Esophagus mucosa (tissue), 1 donor: ENCODE measurements at places on chromosomes 6 and 20. TPM values are rescaled to one million over a fixed set of nuclear protein-coding genes. Genes with fewer than 3 reads are reported as not detected.

- ATAC-seq = no peak
These were observed 134.6 kb upstream of the EEF1E1 start for GRCh38 chr6:8236956-8237355.

DNA sequence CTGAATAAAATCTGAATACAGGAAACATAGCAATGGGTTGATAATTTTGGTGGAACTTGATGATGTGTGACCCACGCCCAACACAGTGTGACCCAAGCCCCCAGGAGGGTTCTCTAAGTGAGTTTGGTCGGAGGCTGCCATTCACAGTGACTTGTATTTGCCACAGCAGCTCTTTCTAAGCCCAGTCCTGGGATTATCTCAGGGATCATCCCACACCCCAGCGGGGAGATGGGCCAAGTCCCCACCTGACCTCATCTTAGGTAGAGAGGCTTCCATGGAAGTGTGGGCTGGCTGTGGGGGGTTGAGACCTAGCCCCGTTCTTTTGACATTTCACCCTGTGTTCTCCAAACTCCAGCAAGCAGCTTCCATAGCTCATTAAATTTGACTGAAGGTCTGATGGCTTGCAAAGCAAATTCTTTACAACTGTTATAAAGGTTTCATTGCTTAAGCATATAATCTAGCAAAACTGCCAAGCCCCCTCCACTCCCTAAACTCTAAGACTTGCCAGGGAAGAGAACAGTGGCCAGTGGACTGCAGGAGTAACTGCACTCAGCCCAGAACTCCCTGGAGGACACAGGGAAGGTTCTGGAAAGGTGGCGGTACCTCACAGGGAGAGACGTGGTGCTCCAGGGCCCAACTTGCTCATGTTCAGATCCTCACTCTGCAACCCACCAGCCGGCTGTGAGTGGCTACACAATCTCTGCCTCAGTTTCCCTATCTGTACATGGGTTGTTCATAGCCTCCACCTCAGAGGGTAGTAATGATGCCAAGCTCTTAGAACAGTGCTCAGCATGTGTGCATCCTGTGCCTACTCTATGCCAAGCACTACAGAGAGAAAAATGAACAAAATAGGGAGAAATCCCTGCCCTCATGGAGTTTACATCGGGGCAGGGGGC is 1.0 kb upstream of the PCK1 start:
- ATAC-seq = no peak

DNA sequence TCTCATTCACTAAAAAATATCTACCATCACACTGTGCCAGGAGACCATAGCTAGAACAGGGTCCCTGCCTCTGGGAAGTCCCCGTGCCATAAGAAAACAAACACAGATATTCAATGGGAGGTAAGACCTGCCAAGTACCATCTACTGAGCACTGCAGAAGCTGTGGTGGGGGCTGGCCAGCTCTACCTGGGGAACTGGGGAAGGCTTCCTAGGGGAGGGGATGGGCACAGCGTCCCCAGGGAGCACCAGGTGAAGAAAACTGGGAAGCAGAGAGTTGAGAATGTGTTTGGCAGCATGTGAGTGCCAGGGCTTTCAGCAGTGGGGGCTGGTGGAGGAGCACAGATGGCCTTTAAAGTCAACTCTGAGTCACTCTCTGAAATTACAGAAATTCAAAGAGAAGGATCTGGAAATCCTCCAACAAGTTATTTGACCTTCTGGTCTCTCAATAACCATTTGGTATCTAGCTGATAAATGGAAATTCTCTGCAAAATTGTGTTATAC is 85.2 kb downstream of the SHLD1 start:
- no peak for ATAC-seq

- ATAC-seq = no peak
These were observed 22.2 kb upstream of the ZBTB2 start for GRCh38 chr6:151413372-151414145.

DNA sequence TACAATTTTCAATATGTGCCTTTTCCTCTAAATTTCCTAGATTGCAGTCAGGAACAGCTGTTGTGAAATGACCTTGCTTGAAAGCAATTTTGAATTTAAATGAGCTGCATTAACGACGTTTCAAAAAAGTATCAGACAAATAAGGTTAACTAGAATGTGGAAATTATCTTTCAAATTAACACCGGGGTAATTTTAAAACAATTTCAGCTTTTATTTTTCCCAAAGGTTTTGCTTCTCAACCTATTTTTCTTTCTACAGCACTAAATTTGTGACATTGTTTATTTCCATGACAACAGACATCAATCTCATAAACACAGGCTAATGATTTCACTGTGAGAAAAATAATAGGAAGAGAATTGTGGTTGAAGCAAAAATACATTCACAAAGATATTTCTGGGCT is 38.5 kb downstream of the COL12A1 start:
- no peak for ATAC-seq

NRN1 gene
- 1.6 TPM for total RNA-seq
